Transverse colon (tissue), 4 donors: ENCODE measurements at places on chromosomes 2 and 18. TPM values are rescaled to one million over a fixed set of nuclear protein-coding genes. Genes with fewer than 3 reads are reported as not detected.

DNA sequence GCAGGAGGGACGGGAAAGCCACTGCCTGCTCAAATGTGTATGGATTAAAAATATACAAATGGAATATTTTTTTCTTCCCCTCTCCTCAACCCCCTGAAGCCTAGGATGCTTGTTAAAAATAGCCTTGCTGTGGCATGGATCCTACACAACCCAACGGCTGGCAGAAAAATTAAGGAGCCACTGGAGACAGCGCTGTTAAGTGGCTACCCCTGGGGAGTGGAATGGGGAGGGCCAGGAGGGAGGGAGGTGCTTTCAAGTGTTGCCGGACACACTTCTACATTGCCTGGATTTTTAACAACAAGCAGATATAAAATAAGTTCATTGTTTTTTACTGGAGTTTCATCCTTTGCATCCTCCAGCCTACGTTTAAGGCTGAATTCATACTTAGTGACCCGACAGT lies 66.6 kb downstream of the ZBTB7C start:
- DNase-seq: no peak

GRCh38 chr18:80210312-80211083 lies 36.8 kb downstream of the PARD6G start:
- DNase-seq: no peak

DNA sequence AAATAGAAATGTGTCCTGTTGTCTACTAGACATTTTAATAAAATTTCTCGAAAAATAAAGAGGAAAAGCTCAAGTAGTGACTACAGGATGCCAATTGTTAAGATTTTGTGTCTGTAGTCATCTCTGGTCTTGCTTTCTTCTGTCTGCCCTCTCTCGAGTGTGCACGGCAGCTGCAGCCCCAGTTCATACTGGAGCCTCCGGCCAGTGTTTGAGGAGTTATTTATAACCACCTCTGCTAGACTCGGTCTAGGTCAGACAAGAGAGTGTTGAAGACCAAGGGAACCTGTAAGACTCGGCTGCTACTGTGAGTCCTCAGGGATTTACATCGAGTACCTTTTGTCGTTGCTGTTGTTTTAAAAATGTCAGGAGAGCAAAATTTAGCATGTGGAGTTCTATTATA lies 810.1 kb upstream of the POU3F3 start:
- DNase-seq: no peak

DNA sequence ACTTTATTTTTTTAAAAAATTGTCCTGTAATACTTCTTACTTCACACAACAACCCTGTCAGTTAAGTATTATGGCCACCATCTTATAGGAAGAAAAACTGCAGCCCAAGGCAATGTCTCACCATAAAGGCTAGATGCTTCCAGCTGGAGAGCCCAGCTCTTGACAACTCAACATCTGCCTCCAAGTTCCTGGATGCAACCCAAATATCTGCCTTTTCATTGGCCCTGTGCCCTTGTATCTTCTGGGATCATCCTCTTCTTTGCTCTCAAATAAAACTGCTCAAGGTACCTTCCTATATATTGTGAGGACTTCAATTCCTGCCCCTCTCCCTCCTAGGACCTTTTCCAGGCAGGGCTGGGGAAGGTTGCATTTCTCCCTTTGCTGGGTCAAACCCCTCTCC lies 69.5 kb downstream of the BIN1 start:
- no peak for DNase-seq

DNA sequence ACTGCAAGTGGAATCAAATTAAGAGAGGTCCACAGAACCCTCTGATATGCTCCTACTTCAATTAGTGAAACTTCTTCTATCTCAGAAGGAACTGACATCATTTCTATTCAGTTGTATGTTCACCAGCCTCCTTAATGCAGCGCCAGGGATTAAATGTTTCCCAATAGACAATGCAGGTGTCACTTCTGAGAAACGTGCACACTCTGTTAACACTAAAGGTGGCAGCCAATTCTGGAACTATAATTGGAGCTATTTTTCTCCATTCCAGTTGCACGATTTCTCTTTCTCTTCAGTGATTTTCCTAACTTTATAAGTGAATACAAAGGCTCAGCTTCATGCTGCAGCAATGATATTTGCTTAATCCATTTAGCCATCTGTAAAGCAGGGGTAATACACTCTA lies 821.9 kb downstream of the TDRD15 start:
- no peak for DNase-seq

DNA sequence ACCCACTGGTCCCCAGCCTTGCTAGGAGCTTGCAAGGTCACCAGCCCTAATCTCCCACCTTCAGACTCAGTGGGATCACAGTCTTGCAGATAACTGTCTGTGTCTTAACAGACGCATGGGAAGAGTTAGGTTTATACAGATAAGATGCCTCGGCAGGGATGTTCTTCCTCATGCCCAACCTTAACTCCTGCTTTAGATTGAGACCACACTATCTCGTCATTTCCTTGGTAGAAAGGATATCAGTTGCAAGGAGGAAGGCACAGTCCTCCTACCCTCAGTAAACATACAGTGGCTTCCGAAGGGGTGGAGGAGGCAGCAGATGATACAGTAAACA lies 7.2 kb downstream of the NT5DC4 start:
- DNase-seq: no peak

- no peak for DNase-seq
Observed at GRCh38 chr2:24971286-24971535, 544 bp downstream of the DNAJC27 start.

GRCh38 chr18:33062834-33063364 lies 290.1 kb upstream of the KLHL14 start:
- DNase-seq: no peak

DNA sequence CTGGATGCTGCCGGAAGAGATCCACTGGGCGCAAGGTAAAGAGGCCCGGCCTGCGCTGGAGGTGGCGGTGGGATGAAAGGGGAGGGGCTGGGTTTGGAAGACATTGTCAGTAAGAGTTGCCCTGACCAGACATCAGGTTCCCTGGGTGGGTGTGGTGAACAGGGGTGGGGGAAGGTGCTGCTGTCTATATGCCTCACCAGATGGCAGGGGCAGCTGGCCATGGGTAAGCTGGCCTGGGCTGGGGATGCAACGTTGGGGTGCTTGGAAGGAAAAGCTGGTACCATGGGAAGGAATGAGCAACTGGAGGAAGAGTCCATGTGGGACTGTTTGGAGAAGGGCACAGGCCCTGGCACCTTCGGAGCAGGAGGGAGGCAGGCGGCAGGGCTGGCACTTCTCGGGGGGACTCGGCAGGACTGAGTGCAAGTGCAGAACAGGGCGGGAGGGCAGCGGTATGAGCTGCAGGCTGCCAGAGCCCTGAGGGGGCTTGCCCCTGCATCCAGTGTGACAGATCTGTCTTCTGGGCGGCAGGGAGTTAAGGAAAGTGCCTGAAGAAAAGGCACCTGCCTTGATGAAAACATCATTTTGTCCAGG lies 146.4 kb downstream of the DYSF start:
- DNase-seq: no peak

DNA sequence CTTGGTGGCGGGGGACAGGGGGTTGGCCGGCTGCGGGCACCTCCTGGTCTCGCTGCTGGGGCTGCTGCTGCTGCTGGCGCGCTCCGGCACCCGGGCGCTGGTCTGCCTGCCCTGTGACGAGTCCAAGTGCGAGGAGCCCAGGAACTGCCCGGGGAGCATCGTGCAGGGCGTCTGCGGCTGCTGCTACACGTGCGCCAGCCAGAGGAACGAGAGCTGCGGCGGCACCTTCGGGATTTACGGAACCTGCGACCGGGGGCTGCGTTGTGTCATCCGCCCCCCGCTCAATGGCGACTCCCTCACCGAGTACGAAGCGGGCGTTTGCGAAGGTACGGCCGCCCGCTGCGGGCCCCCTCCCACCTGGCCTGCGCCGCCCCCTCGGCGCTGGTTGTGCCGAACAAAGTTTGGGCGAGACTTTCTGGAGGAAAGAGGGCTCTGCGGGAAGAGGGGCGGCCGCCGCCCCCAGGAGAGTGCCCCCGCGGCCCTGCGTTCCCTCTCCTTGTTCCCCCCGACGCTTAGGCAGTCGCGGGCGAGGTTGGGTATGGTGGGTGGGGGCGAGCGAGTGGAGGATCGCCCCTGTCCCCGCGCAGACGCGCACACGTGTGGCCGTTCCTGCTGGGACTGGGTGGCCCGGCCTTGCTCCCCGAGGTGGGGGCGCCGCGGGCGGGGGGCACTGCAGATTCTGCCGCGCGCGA lies 866 bp downstream of the CRIM1 start:
- DNase-seq: peak; percentile 51

GRCh38 chr2:98790221-98790620 lies 59.3 kb upstream of the MGAT4A start:
- no peak for DNase-seq

GRCh38 chr2:85731606-85732005 lies 22.2 kb upstream of the ATOH8 start:
- no peak for DNase-seq

DNA sequence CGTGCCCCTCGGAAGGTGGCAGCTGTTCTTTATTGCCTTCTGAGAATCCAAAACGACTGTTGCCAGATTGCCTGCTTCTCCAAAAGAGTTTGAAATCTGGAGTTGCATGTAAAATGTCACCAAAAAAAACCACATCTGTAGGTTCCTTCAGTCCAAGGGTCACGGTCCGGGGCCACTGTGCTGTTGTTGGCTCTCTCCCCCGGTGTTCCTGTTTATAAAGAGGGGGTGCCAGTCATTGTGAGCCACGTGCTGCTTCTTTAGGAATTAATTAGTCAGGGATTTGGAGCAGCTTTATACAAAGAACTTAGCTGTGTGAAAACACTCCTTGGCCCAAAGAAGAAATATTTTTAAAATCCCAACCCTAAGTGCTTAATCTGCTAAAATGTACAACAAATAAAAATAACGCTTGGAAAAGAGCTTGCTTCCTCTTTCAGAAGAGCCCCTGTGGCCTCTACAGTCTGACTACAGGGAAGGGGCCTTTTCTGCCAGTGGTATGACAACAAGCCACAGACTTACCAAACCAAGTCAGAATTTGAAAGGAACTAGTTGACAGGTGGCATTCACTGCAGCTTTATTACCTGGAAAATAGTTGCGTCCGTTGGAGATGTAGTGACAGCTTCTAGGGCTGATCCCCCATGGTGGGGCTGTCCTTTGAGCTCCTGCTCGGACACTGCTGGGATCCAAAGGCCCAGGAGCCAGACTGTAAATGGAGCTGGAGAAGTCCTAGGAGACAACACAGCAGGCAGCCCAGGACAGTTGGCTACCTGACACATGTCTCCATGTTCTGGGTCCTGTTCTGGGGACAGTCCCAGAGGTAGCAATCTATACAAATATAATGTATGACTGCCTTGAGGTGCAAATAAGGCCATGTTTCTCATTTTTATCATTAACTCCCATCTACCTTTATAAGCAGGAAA lies 84.5 kb upstream of the SLC1A4 start:
- DNase-seq: no peak

GRCh38 chr2:234289834-234290590 lies 206.9 kb downstream of the ARL4C start:
- DNase-seq: no peak

DNA sequence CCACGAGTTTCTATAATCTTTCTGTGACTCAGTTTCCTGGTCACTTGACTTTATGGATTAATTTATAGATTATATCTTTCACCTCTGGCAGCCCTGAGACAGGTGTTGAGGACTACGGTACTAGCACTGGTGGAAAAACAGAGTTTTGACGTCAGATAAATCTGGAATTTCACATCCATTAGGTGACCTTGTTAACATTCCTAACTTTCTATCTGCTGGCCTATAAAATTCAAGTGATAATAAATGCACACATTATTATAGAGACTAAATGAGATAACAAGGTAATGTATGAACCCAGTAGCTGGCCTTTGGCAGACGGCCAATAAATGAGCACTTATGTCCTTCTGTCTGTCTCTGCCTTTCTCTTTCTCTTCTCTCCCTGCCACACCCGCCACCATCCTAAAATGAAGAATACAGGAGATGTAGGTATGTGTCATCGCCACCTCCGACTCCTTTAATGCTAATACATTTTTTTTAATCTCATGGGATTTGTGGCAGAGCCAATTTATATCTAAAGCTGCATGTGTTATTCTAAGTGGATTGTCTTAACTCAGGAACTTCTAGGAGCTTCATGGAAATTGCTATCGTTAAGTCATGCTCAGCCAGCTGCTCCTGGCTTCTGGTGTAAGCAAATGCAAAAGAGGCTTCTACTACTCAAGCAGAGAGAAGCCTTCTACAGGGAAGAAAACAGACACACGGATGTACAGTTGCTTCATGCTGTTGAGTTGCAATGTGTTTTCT lies 2.3 kb downstream of the TM4SF20 start:
- no peak for DNase-seq

DNA sequence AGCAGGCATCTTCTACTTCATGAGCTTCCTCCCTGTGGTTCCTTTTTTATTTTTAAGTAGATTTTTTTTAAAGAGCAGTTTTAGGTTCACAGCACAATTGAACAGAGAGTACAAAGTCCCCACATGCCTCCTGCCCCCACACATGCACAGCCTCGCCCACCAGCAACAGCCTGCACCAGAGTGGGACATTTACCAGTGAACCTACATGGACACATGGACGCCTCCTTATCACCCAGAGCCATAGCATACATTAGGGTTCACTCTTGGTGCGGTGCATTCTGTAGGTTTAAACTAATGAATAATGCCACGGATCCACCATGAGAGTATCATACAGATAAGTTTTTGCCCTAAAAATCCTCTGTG lies 40.9 kb downstream of the HS1BP3 start:
- no peak for DNase-seq

DNA sequence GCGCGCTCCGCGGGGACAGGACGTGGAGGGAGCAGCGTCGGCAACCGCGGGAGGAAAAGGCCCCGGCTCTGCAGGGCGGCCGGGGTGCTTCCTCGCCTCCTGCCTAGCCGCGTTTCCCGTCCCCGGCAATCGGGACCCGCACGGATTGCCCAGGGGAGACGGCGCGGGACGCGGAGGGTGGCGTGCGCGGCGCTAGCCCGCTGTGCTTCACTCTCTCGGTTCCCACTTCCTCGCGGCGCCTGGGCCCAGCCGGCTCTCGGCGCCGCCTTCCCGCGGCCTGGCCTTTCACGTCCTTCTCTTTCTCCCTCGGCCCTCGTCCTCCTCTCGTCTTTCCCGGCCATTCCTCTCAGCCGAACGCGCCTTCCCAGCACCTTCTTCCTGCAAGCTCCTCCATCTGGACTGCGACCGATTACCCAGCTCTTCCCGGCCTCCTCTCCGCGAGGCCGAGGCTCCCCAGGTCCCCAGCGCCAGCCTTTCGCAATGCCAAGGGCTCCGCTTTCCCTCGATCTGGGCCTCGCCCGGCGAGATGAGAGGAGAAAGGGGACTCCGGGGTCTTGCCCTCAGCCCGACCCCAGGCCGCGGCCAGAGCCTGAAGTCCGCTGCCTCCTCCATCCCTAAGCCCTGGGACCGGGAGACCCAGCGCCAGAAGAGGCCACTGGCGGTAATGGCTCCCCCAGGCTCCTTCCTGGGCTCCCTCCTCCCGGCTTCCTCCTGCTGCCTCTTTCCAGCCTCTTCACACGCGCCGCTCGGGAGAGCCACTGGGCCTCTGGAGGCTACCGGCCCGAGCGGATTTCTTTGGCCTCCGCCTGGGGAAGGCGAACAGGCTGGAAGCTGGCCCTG lies 34.3 kb upstream of the ATP6V1B1 start:
- DNase-seq: no peak

The ACTG2 gene
- total RNA-seq: 679 TPM

The SRD5A2 gene
- total RNA-seq: not detected

The NEU4 gene
- 195 TPM for total RNA-seq

The LAPTM4A gene
- 19.3 TPM for total RNA-seq

The CFAP65 gene
- total RNA-seq: 0.64 TPM

The TRABD2A gene
- 230 TPM for total RNA-seq

The ERICH2 gene
- not detected for total RNA-seq

The PLCL1 gene
- 7.1 TPM for total RNA-seq

The CDKL4 gene
- total RNA-seq: not detected
